Brain microvascular endothelial cell (primary cell): ENCODE measurements at places on chromosomes 12 and 14.

DNA sequence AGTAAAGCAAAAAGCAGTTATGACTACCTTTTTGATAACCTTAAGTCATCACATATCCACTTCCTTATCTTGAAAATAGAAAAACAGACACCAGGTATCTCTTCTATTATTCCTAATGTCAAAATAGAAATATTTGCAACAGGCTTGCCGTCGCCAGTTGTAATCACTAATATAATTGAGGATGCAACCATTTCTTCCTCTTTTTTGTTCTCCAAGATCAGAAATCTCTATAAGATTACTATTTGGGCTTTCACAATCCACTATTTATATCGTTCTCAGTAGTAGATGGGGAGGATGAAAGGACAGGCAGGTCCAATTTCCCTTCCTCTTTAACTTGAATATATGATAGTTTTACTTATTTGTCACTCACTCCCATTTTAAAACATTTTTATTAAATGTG lies 130.2 kb upstream of the HMGA2 start:
- DNase-seq: no peak

DNA sequence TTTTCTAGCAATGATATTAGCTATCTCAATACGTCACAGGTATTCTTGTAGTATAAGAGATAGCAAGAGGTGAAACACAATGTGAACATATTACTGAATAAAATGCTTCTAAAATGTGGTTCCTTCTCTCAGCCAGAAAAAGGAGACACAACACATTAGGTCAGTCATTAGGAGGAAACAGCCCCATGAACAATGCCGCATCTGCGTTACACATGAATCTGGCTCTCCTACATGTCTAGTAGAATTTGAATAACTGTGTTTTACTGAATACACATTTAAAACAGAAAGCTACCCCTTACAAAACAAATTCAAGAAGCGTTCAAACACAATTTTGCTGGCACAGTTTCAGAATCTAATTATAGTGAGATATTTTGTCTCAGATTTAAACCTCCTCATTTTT lies 51.6 kb downstream of the EFCAB11 start:
- no peak for DNase-seq

GRCh38 chr14:104345621-104346462 lies 207.5 kb downstream of the KIF26A start:
- no peak for DNase-seq

- DNase-seq: no peak
Observed at GRCh38 chr12:12533238-12533829, 29.3 kb downstream of the DUSP16 start.

DNA sequence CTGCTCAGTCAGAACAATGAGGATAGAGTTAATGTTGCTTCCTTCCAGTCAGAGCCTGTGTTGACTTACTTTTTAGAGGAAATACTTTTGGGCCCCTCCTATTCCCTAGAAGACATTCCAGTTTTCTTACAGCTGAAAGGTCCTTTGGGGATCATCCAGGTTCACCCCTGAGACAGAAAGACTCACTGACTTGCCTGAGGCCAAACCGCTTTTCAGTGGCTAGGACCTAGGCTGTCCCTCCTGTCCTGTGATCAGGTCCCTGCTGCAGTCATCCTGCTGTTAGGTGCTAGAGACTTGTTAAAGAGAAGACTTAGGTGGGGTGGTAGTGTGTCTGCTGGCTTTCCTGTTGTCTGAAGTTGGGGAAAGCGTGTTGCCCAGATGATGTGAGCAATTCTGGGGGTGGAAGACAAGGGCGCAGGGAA lies 39.6 kb downstream of the SUSD6 start:
- DNase-seq: no peak

GRCh38 chr14:91173904-91174303 lies 60.0 kb downstream of the DGLUCY start:
- DNase-seq: no peak

GRCh38 chr12:25194722-25195055 lies 271 bp downstream of the DNAI7 start:
- no peak for DNase-seq

GRCh38 chr14:75373616-75374015 lies 54.2 kb upstream of the JDP2 start:
- no peak for DNase-seq

GRCh38 chr12:68536885-68537485 lies 73.7 kb upstream of the RAP1B start:
- DNase-seq: no peak

DNA sequence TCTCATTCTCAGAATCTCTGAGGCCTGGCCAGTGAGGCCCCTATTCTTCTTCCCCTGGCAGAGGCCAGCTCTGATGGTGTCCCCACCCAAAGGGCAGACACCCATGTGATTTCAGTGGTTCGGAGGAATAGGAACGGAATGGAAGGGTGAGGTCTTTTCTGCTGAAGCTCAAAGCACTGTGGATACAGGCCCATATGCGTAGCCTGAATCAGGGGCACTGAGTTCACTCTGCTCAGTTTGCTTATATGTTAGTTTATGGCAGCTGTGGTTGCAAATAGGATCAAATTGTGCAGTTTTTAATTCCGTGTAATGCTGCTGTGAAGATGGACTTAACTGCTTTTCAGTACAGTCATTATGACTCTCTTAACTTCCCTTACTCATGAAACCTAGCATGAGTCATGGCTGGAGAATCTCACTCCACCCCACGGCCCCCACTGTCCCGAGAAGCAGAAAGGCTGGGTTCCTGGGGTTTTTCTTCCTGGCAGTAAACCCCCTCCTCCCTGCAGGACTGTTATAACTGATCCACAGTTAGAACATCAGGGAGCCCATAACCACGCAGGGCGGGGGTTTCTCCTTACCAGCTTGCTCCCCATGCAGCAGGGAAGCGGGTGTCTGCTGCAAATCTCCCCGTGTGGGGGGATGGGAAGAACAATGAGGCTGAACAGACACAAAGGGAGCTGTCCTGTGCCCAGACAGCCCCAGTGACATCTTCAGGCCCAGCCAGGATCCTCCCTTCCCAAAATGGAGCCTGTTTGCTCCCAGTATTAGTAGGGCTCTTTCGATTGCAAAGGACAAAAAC lies 122.7 kb downstream of the SLC38A6 start:
- peak; percentile 97 for DNase-seq

GRCh38 chr14:51207621-51208020 lies 32.4 kb upstream of the TMX1 start:
- no peak for DNase-seq

DNA sequence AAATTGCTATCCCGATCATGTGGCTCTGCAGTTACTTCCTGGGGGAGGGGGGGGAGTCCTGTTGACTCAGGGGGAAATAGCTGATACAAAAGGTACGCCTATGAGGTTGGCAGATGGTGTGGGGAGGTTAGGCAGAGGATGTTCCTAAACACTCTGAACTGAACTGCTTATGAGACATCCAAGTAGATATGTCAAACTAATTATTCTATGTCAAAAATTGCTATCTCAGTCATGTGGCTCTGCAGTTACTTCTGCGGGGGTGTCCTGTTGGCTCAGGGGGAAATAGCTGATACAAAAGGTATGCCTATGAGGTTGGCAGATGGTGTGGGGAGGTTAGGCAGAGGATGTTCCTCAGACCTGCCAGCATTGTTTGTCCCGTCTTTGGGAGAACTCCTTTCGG lies 5.1 kb upstream of the VCPKMT start:
- no peak for DNase-seq

DNA sequence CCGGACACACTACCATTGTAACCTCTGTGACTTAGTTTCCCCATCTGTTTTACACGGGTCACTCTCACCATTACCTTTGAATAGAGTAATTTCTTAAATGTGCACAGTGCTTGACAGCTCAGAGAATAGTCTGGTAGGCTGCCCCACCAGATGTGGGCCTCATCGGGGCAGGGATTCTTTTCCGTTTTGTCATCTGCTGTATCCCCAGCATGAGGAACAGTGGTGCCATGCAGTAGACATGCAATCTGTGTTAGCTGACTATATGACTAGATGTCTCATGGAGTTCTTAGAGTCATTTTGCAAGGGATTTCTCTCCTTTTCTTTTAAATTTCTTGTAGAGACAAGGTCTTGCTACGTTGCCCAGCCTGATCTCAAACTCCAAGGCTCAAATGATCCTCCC lies 44.9 kb upstream of the PLEKHG3 start:
- no peak for DNase-seq

GRCh38 chr12:2215709-2216560 lies 163.1 kb downstream of the CACNA1C start:
- DNase-seq: no peak

DNA sequence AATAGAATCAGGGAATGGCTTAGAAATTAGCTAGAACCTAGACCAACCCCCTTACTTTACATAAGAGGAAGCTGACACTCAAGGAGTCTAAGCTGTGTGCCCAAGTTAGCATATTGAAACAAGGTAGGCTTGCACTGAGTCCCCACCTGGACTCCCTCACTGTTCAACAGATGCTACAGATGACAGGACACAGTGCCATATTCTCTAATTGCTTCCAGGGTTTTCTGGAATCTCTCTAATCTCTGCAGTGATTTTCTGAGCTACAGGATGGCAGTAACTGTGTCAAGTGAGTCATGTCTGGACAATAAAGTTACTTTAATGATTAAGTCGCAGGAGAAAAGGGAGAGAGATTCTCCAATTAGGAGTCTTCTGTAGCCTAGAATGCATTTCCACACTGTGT lies 35.8 kb downstream of the AKAP6 start:
- no peak for DNase-seq

GRCh38 chr12:105198961-105199360 lies 37.0 kb downstream of the APPL2 start:
- DNase-seq: no peak

GRCh38 chr14:85531141-85531586 lies 1.2 kb downstream of the FLRT2 start:
- peak; percentile 74 for DNase-seq

- DNase-seq: no peak
Observed at GRCh38 chr12:3931776-3932175, 58.6 kb upstream of the PARP11 start.

- no peak for DNase-seq
Observed at GRCh38 chr12:30296486-30296885, 399.2 kb downstream of the IPO8 start.

GRCh38 chr14:94395282-94395887 lies 7.0 kb upstream of the SERPINA1 start:
- DNase-seq: no peak

- DNase-seq: no peak
Observed at GRCh38 chr12:66048835-66049537, 81.6 kb downstream of the LLPH start.

GRCh38 chr12:24537083-24537860 lies 411.6 kb downstream of the BCAT1 start:
- no peak for DNase-seq

DNA sequence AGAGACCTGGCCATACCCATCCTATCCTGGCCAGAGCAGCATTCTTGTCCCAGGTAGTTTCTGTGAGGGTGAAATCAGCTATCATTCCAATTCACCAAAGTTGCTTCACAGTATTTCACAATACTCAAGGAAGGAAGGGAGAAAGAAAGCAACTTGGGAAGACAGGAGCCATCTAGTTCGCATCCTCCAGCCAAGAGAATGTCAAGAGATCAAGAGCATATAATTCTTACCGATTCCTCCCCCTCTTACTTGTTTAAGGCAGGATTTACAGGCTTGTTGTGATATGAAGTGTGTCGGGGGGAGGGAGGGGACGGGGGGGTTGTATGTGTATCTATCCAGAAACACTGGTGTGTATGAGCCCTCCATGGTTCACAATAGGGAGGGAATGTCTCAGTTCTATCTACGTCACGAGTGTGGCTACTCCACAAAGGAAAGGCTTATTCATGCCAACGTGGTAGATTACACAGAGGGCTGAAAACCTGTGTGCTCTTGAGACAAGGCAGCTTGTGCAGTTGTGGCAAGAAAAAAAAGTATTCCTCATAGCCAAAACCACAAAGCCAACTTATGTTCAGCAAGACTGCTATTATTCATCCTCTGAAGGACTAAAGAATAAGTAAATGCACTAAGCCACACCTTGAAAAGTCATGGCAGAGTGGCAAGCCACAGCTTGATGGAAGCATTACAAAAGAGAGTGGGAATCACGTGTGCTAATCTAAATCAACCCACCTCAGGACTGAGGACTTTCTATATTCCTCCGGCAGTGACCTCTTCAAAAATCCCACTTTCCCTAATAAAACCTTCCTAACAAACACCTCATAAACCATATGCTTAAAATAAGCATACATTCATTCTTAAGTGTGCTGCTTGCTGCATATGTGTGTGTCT lies 35.0 kb downstream of the CORO1C start:
- peak; percentile 95 for DNase-seq

DNA sequence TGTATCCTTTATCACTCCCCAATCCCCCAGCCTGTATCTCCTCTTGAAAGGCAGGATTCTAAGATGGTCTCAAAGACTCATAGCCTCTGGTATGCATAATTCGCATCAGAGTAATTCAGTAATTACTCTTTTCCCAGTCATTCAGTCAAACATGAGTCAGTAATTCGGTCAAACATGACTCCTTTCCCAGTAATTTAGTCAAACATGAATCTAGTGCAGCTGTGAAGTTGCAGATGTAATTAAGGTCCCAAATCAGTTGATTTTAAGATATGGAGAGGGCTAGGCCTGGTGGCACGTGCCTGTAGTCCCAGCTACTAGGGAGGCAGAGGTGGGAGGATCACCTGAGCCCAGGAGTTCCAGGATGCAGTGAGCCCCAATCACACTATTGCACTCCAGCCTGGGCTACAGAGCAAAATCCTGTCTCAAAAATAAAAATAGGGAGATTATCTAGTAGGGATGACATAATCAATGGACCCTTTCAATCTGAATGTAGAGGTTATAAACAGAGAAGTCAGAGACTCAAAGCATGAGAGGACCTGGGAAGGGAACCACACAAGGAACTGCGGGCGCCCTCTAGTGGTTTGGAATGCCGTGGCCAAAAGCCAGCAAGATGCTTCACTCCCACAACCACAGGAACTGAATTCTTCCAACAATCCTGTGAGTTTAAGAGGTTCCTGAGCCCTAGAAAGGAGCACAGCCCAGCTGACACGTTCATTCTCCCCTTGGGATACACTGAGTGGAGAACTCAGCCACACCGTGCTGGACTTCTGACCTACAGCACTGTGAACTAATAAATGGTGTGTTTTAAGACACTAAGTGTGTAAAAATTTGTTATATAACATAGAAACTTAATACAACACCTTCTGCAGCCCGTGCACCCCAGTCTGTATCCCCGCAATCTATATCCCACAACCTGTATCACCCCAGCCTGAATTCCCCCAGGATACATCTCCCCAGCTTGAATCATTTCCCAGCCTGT lies 14.3 kb upstream of the ARMH4 start:
- DNase-seq: peak; percentile 87

DNA sequence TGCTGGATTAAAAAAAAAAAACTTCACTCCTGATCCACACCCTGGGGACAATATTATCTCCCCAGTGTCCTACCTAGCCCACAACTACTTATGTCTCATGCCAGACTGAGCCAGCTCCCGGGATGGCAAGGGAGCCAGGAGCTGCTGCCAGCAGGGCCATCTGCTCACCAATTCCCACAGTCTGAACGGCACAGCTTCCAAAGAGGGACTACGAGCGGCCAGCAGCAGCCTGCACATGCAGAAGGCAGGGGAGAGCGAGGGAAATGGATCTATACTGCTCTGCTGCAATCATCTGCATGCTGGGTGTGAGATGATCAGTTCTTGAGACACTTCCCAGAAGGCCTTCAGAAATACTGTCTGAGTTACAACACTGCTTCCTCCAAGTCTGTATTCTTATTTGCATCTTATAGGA lies 11.1 kb downstream of the SSH1 start:
- no peak for DNase-seq

- DNase-seq: no peak
Observed at GRCh38 chr12:32997471-32997870, 100.9 kb upstream of the PKP2 start.
